Erythroblast (primary cell): ENCODE measurements at places on chromosomes 2 and 18.
A peak's percentile ranks its signal among the peaks of the same experiment; 100 is the strongest.

DNA sequence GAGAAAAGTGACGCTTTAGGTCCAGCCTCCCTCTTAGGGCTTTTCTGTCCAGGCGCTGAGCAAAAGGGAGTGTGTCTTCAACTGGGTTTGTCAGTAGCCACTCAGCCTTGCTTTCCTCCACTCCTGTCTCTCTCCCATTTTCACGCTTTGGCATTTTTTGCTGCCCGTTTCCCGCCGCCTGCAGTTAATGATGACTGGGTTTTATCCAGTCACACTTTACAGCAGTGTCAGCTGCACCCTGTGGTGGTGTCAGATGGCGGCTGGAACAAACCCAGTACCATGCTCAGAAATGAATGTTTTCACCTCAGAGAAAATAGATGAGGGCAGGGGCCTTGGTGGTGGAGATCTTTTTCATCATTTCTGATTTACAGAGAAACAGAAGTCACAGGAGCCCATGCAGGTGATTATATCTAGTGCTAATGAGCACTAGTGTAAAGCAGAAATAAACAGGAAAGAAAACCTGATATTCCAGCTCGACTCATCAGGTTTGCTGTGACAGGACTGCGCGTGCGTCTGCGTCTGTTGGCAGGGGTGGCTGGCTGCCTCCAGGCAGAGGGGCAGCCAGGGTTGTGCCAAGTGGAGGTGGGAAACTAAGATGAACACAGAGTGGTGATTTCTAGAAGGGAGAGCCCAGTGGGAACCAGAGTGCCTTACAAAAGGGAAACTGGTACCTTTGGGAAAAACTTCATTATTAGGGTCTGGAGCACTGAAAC, 139.9 kb downstream of the TANC1 start:
- no peak for DNase-seq

DNA sequence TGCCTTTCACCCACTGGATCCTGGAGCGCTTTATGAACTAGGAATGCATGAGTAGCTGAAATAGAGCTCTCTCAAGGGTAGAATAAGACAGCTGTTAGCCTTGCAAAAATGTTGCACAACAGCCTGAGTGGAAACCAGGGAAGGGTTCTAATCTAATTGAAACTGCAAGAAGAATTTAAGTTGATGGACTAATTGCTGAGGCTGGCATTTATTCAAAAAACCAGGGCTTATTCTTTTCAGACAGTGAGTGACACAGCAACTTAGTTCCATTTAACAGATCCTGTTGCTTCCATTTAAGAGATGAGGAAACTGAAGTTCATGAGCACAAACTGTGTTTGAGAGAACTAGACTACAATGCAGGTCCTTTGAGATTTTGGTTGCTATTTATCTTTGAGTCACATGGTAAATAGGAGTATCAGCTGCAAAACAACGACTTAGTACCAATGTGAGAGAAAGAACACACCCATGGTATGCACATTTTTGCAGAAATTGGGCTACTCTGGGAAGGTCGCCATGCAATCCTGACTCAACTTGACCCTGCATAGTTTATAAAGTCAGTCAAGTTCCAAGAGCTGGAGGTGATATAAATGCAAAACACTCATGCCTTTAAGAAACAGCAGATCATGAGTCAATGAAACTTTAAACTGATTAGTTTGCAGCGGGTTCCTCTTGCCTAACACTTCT, 76.4 kb upstream of the PARD3B start:
- DNase-seq, result no peak

- no peak for DNase-seq
Observed at GRCh38 chr2:151795646-151796240, 32.5 kb downstream of the ARL5A start.

GRCh38 chr2:239677453-239678185, 276.8 kb upstream of the HDAC4 start:
- DNase-seq, result no peak

- DNase-seq, result no peak
Observed at GRCh38 chr2:230130668-230131364, 62.1 kb upstream of the SLC16A14 start.

- DNase-seq, result no peak
Observed at GRCh38 chr2:152284398-152284797, 50.6 kb upstream of the FMNL2 start.

GRCh38 chr2:179235463-179236108, 29.0 kb downstream of the SESTD1 start:
- no peak for DNase-seq

DNA sequence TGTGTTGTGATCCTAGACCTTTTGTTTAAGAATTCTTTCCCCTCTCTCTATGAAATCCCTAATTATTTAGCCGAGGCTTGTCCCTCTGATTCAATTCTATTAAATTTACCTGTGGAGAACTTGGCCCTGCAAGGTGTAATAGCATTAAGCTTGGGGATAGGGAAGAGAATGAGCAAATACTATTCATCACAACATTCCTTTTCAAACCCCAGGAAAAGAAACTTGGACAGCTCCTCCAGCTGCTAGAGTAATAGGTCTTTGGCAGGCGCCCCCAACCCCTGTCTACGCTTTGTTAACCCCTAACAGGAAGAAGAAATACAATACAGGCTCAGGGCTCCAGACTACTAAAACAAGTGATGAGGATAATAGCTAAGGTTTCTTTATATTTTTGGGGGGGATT, 957.0 kb downstream of the CPS1 start:
- DNase-seq, result no peak

DNA sequence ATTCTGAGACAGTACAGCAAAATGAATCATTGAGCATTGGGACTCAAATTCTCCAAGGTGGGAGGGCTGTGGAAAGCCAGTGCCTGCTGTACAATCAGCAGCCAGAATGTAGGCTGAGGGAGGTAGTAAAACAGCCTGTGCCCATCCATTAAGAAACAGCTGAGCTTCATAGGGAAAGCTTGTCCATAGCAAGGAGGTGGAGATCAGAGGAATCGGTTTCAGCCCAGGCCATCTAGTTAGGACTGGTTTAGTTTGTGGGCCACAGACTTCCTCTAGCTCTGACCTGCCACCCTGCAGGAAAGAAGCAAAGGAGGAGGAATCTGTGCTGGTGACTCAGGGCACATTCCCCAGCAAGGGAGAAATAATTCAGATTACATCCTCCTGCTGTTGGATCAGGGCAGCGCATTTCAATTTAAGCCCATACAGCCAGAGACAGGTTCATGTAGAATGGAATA, 333.4 kb downstream of the SETBP1 start:
- DNase-seq, result no peak

DNA sequence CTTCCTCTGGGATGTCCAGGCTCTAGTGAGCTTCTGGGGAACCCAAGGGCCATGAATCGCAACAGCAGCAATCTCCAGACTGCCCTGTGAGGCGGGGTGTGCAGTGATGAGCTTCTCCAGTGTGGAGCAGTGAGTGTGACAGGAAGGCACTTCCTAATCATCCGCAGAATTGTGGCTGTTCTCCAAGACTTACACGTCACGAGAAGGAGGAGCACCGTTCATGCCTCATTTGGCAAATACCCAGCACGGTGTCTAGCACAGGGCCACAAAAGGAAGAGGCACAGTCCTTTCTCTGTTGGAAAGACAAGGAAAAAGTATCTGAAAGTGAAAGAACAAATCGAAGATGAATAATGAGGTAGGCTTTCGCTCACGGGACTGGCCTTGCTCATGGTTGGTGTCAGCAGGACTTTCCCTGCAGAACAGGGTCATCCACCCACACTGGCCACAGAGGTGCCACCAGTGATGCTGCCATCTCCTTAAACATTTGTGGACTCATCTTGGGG, 125.1 kb upstream of the HAAO start:
- DNase-seq, result no peak

- no peak for DNase-seq
Observed at GRCh38 chr2:235543128-235543750, 49.4 kb downstream of the AGAP1 start.

DNA sequence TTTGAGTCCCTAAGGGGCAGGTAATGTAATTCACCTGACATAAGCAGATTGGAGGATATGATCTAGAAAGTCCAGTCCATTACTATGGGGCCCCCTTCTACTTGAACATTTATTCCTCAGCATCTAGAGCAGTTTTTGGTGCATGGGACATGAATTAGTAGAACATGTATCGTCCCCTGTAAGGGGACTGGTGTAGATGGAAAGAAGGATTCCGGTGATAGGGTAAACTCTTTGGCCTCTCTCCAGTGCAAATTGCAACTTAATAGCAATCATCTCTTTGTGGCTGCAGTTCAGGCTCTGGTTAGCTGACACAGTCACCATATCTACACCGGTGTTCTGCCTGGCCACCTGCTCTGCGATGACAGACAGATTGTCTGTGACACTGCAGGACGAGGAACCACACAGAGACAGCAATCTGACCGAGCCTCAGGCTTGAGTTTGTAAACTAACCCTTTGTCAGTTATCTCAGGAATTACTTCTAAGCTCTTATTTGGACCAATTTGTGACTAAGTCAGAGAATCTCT, 6.4 kb upstream of the SLC8A1 start:
- no peak for DNase-seq

- no peak for DNase-seq
Observed at GRCh38 chr2:210028178-210028577, 25.7 kb downstream of the RPE start.

DNA sequence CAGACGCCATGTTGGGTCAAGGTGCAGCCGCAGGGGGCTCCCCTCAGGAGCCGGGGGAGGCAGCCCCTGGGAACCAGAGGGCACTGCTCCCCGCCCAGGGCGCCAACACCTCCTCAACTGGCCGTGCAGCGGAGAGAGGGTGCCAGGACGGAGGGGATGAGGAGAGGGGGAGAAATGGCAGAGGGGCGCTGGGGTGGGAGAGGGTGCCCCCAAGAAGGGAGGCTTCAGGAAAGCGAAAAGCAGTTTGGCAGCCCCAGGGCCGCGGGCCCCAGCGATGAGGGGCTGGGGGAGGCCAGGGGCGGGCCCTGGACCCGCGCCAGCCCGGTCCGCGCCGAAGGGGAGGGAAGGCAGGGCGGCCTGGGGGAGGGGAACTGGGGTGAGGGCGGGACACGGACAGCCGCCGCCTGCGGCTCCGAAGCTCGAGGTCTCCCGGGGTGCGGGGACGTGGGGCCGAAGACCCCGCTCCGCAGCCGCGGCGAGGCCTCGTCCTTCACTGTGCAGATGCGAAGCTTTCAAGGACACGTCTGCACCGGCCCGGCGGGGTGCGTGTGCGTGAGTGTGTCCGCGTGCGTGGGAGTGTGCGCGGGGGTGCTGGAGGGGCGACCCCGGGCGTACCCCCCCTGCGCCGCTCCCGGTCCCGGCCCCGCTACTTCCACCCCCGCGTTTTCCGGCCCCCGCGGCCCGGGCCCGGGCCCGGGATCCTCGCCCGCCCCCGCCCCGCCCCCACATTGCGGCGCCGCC, 1.4 kb downstream of the DNMT3A start:
- peak; percentile 28 for DNase-seq

GRCh38 chr2:77007686-77008085, 514.5 kb downstream of the LRRTM4 start:
- no peak for DNase-seq

- no peak for DNase-seq
Observed at GRCh38 chr2:6947929-6948676, 30.9 kb downstream of the RNF144A start.

DNA sequence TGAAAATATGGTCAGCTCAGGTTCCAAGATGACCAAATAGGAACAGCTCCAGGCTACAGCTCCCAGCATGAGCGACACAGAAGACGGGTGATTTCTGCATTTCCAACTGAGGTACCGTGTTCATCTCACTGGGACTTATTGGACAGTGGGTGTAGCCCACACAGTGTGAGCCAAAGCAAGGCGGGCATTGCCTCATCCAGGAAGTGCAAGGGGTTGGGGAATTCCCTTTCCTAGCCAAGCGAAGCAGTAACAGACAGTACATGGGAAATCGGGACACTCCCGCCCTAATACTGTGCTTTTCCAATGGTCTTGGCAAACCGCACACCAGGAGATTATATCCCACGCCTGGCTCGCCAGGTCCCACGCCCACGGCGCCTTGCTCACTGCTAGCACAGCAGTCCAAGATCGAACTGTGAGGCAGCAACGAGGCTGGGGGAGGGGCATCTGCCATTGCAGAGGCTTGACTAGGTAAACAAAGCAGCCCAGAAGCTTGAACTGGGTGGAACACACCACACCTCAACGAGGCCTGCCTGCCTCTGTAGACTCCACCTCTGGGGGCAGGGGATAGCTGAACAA, 57.5 kb downstream of the WDPCP start:
- DNase-seq, result no peak

DNA sequence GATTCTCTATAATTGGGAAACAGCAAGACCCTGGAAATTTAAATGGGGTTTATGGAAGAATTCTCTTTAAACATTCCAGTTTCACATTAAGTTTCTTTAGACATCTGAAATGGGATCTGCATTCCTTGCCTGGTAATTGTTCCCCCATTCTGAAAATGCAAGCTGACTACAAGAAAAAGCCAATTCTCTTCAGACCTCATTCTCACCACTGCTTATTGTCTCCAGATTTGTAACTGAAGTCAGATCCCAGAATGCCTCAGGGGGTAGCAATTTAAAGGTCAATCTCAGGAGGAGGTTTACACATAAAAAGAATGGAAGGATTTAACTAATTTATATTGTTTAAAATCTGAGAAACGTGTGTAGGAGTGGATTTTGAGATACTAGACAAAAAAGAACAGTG, 41.2 kb downstream of the COL3A1 start:
- no peak for DNase-seq

- DNase-seq, result peak; percentile 68
Observed at GRCh38 chr2:164717000-164717803, 95.9 kb upstream of the GRB14 start.

- no peak for DNase-seq
Observed at GRCh38 chr18:11429876-11430275, 179.5 kb upstream of the SLC35G4 start.

DNA sequence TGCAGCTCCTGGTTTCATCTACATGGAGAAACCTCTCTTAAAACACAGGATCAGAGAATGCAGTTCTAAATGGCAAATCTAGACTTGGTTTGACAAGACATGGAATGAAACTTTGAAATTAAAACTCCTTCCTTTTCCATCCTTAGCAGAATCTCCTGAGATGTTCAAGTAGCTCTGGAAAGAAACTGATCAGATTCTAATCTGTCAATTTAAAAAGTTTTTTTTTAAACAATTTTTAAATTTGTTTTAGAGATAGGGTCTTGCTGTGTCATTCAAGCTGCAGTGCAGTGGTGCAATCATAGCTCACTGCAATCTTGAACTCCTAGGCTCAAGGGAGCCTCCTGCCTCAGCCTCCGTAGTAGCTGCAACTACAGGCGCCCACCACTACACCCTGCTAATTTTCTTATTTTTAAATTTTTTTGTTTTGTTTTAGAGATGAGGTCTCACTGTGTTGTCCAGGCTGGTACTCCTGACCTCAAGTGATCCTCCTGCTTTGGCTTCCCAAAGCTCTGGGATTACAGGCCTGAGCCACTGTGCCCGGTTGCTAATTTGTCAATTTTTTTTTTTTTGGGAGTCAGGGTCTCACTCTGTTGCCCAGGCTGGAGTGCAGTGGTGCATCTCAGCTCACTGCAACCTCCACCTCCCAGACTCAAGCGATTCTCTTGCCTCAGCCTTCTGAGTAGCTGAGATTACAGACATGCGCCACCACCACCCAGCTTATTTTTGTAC, 216.7 kb downstream of the TGIF1 start:
- peak; percentile 81 for DNase-seq
